Brain microvascular endothelial cell (primary cell): ENCODE measurements at places on chromosomes 12 and 14.

- peak; percentile 9 for DNase-seq
Observed at GRCh38 chr12:54723379-54724256, 75.5 kb upstream of the DCD start.

GRCh38 chr12:26126340-26127284, 1.8 kb upstream of the BHLHE41 start:
- peak; percentile 68 for DNase-seq

DNA sequence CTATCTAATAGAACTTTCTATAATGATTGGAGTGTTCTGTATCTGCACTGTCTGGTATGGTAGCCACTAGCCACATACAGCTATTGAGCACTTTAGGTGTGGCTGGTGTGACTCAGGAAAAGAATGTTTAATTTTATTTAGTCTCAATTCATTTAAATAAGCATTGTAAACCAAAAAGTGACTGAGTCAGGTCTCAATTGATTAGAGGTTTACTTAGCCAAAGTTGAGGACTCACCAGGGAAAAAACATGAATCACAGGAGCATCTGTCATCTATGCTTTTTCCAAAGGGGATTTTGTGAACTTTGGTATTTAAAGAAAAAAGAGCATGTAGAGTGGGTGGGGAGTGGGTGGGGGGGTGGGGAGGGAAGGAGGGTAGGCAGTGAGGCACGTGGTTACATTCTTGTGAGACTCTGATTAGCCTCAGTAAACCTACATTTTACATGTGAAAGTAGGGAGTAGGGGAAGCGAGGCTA, 473.1 kb downstream of the ATP23 start:
- DNase-seq, result peak; percentile 35

DNA sequence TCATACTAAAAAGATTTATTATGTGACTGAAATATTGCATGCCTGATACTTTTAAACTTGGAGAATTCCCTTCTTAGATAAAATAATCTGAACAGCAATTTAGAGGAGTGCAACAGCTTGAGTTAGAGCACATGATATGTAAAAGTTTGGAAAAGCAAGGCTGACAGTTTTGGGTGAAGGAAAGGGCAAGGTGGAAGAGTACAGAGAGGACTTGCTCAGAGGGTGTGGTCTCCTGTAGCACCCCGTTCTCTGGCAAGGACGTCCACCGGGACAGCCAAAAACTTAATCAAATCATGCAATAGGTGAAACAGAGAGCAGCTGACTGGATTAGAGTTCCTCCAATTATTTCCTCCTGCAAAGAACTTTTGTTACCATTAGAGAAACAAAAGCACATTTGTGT, 65.2 kb upstream of the PDZRN4 start:
- DNase-seq, result no peak
